ENCODE measurements at places on chromosomes 1 and 21. TPM values are rescaled to one million over a fixed set of nuclear protein-coding genes. Genes with fewer than 3 reads are reported as not detected.

FLG2 gene
- total RNA-seq, result not detected

HJV gene
- not detected for total RNA-seq

DNA sequence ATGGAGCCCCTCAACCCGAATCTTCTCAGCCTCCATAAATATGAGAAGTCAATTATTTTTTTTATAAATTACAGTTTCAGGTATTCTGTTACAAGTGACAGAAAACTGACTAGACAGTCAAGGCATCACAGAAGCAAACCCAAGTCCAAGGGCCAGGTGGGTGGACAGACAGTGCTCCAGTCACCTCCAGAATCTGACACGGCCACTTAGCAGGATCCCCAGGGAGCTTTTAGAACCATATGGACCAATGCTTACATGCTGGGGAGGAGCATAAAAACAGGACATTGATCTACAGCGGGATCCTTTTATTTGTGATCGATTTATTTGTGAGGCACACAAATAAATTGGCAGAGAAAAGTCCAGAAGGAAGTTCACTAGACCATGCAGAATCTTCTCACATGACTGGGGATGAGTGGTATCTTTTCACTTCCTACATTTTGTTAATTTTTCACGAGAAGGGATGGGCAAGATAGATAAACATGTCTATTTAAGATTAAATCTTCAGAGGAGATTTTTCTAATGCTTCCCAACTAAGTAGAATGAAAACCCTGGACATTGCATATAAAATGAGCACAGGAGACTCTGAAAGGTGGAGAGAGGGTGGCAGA is 15.0 kb downstream of the ZNF496 start:
- DNase-seq, result no peak

DNA sequence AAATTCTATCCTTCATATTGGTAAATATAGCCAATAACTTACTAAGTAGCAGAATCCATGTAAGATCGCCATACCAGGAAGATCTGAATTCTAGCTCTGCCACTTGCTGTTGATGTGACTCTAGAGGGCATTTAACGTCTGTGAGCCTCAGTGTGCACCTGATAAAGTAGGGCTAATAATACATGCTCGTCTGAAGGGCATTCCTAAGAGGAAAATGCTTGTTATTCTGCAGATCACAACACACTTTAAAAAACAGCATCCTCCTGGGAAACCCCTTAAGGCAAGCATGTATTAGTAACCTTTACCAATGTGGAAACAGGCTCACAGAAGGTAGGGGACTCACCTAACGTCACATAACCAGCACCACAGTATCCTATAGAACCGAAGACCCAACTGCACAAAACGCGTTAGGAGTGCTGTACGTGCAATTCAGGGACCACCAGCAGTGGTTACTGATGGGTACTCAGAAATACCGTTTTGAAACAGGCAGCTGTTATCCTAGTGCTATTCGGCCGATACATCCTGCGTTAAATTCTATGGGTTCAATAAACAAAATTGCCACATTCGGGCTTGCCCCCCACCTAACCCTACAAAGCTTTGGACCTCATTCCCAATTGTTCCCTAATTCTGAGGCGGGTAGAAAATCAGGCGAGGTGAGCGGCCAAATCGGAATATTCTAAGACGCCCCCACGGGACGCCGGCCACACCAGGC is 758 bp downstream of the DEPDC1 start:
- DNase-seq, result no peak

DNA sequence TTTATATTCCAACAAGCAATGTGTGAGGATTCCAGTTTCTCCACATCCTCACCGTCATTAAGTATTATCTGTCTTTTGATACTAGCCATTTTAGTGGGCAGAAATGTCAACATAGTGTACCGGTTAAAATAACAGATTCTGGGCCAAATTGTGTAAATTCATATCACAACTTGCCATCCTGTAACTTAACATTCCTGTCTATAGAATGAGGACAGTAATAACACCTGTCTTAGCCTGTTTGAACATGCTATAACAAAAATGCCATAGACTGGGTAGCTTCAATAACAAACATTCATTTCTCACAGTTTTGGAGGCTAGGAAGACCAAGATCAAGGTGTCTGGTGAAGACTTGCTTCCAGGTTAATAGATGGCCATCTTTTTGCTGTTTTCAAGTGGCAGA is 491.1 kb downstream of the PTBP2 start:
- no peak for DNase-seq

MYOG gene
- total RNA-seq, result not detected

GRCh38 chr1:218388591-218388990 is 43.5 kb downstream of the TGFB2 start:
- no peak for DNase-seq

RAP1GAP gene
- total RNA-seq, result 6.9 TPM

DNA sequence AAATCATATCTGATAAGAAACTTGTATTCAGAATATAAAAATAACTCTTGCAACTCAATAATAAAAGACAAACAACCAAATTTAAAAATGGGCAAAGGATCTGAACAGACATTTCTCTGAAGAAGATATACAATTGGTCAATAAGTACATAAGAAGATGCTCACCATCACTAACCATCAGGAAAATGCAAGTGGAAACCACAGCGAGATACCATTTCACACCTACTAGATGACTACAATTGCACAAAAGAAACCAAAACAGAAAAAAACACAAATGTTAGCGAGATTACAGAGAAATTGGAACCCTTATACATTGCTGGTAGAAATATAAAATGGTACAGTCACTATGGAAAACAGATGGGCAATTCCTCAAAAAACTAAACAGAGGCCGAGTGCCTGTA is 11.5 kb upstream of the ZNF683 start:
- no peak for DNase-seq

GRCh38 chr1:202046748-202047708 is 36.6 kb downstream of the ELF3 start:
- DNase-seq, result no peak

DNA sequence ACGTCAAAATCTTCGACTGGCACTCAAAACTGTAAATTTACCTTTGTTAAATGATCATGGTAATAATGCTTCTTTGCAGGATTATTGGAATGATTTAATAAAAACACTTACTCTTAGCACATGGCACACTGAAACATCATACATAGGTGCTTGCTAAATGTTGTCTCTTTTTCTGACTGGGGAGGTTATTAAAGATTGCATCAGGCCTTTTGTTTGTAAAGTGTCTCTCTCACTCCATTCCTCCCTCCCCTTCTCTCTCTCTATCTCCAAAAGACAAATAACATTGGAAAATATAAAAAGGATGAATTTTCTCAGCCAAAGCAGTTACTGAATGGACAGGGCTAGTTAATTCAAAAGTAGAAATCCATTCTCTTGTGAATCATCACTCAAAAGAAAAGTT is 404.2 kb downstream of the DPYD start:
- DNase-seq, result no peak

DNA sequence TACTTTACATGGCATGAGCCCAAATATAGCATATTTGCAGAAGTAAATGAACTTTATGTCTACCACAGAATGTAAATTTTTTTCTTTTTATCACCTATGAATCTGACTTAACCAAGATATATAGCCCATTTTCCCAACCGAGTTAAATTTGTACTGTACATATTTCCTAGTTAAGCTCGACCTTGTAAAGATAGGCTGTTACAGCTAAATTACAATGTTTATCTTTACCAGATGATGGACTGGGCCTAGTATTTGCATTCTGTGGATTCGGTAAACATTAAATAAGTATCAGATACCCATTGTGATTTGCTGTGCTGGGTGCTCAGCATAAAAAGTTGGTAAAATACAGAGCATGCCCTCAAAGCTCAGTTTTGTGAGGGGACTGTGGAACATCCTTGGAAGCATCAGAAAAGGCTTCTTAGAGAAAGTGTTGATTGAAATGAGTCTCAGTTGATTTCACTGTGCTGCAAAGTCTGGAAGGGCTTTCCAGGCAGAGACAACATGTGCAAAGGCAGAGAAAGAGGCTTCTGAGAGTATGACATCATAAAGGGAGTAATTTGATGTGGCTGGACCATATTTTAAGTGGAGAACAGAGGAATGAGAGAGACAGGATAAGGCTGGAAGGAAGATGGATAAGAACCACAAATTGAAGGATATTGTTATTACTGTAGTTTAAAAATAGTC is 27.4 kb downstream of the MORC3 start:
- DNase-seq, result no peak

PRXL2B gene
- 7.9 TPM for total RNA-seq

GRCh38 chr1:210025870-210026269 is 87.9 kb downstream of the SYT14 start:
- DNase-seq, result no peak

- no peak for DNase-seq
These were observed 27.4 kb downstream of the CDCA8 start for GRCh38 chr1:37719572-37720195.

DNA sequence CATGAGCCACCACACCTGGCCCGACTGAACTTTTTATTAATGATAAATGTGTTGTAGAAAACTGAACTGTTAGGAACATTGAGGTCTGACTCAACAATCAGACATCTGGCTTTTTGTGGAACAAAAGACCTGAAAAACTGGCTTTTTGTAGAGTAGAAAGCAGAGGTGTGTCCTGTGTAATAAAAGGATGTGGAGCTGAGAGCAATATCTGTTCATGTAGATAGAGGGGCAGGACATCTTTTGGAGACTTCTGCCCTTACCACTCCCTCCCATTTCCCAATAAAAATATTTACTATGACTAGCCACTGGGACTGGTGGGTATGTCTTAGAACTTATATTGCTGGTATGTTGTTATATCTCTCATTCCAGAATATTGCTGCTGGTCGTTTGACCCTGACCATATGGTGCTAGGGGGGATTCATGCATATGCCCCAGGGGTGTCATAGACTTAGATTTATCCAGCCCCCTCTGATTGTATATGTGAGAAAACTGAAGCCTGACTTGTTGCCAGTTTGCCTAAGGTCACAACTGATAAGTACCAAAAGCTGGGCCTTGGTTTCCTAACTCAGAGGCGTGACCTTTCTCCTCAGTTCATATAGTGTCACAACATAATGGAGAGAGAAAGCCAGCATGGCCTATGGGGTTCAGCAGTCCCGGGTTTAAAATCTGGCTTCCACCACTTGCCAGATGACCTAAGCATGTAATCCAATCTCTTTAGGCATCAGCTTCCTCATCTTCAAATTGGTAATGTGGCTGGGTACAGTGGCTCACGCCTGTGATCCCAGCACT is 33.5 kb upstream of the PIGV start:
- DNase-seq, result no peak

DNA sequence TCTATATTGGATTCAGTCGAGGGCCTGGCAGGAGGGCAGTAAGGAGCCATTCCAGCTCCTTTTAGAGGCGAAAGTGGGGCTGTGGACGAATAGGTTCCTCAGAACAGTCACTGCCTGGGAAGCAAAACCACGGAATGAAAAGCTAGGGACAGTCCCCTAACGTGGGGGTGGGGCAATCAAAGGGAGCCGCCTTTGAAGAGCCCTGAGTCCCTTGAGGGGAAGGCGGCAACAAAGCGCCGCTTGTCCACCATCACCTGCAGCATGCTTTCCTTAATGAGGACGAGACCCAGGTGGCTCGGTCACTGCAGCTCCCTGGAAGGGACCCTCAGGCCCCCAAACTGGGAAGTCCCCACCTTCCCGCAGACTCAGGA is 184.7 kb downstream of the ETS2 start:
- DNase-seq, result no peak

REN gene
- total RNA-seq, result not detected

DSCAM gene
- total RNA-seq, result not detected

ITLN1 gene
- 0.90 TPM for total RNA-seq

COA7 gene
- 15.6 TPM for total RNA-seq

DNA sequence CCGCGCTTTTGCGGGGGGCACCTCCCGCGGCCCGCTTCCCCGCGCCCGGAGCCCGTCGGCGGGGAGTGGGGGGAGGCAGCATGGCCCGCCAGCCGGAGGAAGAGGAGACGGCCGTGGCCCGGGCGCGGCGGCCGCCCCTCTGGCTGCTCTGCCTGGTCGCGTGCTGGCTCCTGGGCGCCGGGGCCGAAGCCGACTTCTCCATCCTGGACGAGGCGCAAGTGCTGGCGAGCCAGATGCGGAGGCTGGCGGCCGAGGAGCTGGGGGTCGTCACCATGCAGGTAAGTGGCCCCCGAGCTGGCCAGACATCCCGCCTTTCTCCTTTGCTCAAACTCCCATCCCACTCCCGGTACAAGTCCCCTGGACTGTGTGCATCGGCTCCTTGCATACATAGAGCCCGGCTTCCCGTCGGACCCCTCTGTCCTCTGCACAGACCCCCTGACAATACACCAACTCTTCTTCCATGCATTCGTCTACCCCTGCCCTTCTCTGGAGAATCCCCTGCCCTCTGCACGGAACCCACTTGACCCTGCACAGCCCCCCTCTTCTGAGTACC is 812 bp downstream of the CACHD1 start:
- peak; percentile 46 for DNase-seq

DNA sequence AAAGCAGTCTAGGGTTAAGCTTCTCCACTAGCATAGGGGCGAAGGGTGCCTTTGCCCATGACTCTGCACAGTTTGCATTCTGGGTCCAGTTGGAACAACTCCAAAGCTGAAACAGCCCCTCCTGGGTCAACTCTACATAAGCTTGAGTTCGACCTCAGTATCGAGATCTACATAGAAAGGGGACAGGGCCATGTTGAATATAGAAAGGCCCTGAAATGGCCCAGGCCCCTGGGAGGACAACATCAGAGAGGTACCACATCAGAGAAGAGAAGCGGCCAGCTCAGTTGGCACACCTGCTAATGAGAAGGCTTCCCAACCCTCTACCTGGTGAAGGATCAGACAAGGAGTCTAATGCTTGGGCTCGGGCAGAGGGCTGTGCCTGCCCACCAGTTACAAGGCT is 1.6 kb downstream of the DENND2D start:
- no peak for DNase-seq

DNA sequence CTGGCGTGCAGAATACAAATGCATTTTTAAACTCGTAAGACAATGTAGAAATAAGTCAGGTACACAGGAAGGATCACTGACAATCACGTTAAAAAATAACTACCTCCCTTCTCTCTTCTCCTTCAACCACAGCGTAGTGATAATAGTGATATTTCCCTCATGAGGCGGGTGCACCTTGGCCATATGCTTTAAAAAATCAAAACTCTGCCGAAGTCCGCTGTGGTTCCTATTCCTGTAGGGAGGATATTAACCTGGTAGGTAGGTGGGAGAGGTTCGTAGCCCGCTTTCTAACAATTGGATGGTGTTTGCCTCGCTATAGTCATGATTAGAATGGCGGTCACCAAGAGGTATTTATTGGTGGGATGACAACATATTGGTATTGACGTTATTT is 732 bp downstream of the GREM2 start:
- DNase-seq, result no peak

GRCh38 chr1:31723828-31724359 is 20.1 kb upstream of the COL16A1 start:
- peak; percentile 48 for DNase-seq

MRPL37 gene
- 4.4 TPM for total RNA-seq

All from uterus (tissue), 4 donors.